Stimulated activated CD8-positive, alpha-beta memory T cell treated with anti-CD3 and anti-CD28 coated beads, Interleukin-15, amount 100 ng/mL, for 1 hour (primary cell): ENCODE measurements at places on chromosomes 6 and 20.

GRCh38 chr6:22325481-22325880 lies 28.6 kb upstream of the PRL start:
- no peak for DNase-seq

- no peak for DNase-seq
These were observed 97.1 kb downstream of the FAXC start for GRCh38 chr6:99252421-99252820.

- DNase-seq, result no peak
These were observed 90.9 kb downstream of the BMP7 start for GRCh38 chr20:57175397-57176010.

- no peak for DNase-seq
These were observed 447 bp downstream of the MCM3 start for GRCh38 chr6:52284131-52284459.

- DNase-seq, result no peak
These were observed 135.5 kb downstream of the CLIC5 start for GRCh38 chr6:45880159-45880558.

GRCh38 chr20:905396-905961 lies 10.7 kb downstream of the ANGPT4 start:
- DNase-seq, result no peak

DNA sequence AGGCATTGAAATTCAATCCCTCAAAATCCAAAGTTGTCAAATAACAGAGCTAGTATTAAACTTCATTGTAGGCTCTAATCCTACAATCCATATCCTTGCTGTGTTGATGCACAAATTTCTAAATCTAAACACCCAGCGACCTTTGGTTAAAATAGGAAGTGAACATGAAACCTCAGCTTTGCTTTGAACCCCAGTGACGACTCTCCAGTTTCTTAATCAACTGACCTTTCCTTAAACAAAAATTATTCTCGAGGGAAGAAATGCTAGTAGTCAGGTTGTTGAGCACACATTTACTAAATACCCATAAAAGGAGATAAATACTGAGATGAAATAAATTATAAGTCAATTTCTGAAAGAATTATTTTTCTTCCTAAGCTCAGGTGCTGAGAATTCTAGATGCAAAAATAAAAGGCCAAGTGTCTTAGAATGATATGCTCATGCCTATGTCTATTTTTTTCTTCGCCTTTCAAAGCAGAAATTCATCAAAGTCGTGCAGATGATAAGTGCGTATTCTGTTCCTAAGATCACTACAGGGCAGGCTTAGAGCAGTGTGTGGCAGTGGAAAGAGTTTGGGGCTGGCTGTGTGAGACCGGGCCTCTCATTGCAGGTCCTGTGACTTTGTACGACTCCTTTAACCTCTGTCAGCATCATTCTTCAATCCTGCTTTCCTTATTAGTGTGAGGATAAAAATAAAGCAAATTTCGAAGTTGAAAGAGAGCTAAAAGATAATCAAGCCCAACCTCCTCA lies 208.7 kb downstream of the PRL start:
- DNase-seq, result no peak

- DNase-seq, result no peak
These were observed 47.5 kb upstream of the CD93 start for GRCh38 chr20:23133560-23133998.

DNA sequence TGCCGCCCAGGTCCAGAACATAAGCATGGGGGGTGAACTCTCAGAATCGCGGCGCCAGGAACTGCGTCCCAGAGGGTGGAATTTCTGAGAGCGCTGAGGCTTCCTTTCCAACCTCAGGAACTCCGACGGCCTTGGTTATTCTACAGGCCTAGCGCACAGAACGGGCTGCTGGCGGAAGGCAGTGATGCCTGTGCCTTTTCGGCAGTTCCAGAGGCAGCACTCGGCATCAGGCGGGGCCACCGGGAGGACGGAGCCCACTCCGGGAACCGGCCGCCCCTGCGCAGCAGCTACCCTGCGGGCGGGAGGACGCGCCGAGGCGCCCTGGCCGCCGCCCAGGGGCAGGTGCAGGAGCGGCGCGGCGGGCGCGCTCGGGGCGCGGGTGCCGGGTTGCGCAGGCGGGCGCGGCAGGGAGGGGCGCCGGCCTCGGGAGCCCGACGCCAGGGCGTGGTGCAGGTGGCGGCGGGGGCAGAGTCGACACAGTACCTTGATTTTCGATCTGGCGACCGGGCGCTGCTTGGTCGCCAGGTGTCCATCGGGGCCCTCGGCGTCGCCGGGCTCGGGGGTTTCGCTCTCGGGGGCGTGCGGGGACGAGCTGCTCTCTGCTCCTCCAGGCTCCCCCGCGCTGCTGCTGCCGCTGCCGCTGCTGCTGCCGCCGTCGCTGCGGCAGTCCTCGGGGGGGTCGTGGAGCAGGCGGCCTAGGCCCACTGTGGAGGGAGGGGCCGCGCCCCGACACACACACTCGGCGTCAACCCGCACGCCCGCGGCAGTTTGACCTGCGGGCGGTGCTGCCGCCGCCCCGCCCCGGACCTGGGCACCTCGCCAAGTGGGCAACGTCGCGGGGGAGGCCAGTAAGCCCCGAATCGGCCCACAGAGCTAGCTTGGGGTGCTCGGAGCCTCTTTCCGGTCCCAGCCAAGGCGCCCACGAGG lies 1.3 kb downstream of the OVOL2 start:
- DNase-seq, result no peak

DNA sequence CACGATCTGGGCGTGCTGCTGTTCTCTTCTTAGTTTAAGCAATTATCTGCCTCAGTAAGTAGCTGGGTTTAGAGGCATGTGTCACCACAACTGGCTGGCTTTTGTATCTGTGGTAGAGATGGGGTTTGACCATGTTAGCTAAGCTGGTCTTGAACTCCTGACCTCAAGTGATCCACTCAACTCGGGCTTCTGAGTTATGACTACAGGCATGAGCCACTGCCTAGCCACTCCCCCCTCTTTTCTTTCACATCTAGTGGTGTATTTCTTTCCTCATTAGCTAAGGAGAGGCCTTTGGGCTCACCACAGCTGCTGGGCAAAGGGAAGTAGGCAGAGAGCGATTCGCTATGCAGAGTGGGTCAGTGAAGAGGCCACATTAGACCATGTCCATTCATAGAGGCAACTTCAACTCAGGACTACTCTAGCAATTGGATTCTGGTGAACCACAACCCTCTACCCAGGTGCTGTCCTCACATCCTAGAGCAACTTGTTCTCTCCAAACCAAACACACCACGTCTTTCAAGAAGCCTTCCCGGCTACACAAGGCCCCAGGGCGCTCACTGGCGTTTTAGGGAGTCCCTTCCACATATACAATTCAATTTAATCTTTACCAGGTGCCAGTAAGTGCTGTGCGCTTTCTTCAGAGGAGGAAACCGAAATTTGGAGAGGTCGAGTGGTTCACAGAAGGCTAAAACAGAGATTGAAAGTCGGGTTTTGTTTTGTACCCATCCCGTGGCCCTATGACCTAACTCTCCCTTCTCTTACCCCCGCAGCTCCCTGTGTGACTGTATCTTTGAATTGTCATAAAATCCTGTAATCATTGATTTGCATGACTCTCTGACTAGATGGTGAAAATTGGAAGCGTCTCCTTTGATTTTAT lies 26.5 kb upstream of the GFOD1 start:
- DNase-seq, result no peak

DNA sequence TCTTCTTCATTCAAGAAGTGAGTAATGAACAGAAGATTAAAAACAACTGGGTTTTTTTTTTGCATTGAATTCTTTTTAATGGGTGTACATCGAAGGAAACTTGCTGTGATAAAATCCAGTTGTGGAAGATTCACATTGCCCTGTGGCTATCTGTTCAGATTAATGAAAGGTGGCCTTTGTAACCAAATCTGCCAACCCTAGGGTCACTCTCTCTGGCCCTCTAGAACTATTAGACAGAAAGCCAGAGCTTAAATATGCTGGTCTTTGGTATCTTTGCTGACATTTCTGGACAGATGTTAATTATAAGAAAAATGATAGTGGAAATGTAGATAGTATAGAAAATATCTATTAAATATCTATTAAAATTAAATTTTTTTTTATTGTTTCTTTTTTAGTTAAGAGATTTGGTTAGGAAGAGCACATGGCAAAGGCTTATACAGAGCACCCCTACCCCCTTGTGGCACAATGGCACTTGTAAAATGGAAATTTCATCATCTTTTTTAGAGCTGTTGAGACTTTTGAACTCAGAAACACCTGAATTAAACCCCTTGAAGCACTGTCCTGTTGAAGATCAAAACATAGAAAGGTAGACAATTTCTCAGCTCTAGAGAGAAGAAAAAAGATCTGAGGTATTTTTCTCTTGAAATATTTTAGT lies 572.5 kb downstream of the PKHD1 start:
- no peak for DNase-seq

- no peak for DNase-seq
These were observed 37.8 kb upstream of the SNRPB2 start for GRCh38 chr20:16692009-16692408.

DNA sequence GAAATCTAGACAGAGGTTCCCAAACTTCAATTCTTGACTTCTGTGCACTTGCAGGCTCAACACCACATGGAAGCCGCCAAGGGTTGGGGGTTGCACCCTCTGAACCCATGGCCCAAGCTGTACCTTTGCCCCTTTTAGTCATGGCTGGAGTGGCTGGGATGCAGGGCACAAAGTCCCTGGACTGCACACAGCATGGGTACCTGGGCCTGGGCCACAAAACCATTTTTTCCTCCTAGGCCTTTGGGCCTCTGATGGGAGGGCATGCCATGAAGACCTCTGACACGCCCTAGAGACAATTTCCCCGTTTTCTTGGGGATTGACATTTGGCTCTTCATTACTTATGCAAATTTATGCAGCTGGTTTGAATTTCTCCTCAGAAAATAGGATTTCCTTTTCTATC lies 342.0 kb downstream of the TPBG start:
- DNase-seq, result no peak

GRCh38 chr6:5764401-5764955 lies 242.2 kb downstream of the NRN1 start:
- no peak for DNase-seq

DNA sequence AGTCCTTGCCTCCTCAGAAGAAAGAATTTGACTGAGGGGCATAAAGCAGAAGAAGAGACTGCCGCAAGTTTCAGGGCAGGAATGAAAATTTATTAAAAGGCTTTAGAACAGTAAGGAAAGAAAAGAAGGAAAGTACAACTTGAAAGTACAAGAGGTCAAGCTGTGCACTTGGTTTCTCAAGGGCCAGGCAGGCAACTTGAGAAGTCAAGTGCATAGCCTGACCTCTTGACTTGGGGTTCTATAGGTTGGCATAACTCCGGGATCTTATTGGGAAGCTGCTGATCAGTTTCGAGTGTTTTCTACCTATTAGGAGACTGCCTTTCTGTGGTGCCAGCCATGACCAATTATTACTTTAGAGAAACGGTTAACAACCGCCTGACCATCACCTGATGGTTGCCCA lies 237.0 kb upstream of the RGS17 start:
- DNase-seq, result no peak

- no peak for DNase-seq
These were observed 453.3 kb downstream of the C6orf118 start for GRCh38 chr6:164856138-164856537.

DNA sequence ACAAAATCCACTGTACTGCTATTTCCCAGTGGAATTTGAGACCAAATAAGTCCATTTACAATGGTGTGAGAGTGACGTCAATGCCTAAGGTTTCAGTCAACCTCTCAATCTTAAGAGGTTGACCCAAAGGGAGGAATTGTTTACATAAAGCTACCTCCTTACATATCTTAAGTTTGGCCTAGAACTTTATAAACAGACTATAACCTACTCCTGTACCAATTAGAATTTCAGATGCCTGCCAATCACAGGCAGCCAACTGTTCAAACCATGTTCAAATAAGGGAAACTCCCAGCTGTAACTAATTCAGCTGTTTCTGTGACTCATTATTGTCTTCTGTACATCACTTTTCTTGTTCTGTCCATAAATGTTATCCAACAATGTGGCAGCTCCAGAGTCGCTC lies 14.5 kb downstream of the LGSN start:
- no peak for DNase-seq

DNA sequence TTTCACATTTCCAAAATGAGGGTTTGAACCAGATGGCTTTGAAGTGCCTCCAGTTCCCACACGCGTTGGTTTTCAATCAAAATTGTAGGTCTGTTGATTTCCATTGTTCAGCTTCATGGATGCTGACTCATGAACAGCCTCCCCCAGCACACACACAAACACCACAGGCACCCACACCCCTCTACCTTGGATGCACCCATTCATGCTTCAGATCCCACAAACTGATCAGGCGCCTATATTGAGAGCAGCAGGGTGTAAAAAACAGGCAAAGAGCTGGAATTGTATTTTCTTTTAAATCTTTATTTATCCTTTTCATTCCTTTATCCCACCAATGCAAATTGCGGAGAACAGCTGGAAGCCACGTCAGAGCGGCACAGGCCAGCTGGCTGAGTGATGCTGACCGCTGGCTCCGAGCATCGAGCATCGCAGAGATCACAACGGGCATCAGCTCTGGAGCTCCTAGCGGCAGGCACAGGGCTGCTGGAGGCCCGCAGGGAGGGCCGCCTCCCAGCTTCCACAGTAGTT lies 29.3 kb upstream of the TBC1D7 start:
- no peak for DNase-seq

GRCh38 chr6:146883640-146884531 lies 285.1 kb downstream of the ADGB start:
- DNase-seq, result no peak

- DNase-seq, result no peak
These were observed 62.0 kb upstream of the HIVEP1 start for GRCh38 chr6:11950109-11950508.

DNA sequence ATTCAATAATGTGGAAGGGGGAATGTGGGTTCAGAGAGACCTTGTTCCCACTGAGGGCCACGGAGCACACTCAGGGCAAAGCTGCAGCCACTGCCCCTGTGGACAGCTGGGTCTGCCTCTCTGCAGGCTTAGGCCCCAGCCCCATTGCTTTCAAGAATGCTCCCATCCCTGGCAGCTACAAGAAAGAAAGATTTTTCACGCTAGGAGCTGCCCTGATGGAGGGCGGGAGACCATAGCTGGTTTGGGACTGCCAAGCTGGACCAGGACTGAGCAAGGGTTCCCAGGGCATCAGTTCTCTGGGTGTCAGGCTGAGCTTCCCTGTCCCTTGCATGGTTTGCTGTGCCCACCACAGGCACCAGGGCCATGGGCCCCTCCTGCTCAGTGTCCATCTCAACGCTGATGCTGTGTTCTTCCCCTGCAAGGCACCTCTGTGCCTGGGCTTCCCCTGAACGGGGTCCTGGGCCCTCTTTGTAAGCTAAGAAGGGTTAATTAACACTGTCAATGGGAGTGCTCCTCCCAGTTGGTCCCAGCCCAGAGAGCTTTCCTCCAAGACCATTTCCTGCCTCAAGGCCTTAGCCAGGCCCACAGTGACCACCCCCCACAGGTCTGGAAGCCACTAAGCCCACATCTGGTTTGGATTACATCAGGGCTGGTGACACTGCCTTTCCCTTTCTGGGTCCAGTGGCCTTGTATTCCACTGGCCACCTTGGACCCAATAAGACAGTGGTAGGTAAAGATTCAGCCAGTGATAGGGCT lies 8.4 kb downstream of the FOXS1 start:
- no peak for DNase-seq

DNA sequence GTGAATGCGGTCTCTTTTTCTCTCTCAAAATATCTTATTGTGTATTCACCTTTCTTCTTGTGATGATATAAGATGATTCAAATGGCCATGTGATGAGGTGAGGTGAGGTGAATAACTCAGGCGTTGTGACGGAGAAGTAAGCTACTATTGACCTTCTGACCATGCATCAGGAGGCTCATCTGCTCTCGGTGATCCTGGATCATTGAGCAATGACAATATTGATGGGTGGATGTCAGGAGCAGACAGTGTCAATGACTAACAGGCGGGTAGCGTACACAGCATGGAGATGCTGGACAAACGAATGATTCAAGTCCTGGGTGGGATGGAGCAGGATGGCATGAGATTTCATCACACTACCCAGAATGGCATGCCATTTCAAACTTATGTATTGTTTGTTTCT lies 119.6 kb downstream of the PXDC1 start:
- DNase-seq, result no peak
